ENCODE measurements at places on chromosomes 1 and 21.

GRCh38 chr1:186479162-186479561 is 18.2 kb upstream of the PDC start:
- DNase-seq, result no peak

- DNase-seq, result peak; percentile 25
These were observed 45.5 kb downstream of the DHRS3 start for GRCh38 chr1:12572522-12572921.

DNA sequence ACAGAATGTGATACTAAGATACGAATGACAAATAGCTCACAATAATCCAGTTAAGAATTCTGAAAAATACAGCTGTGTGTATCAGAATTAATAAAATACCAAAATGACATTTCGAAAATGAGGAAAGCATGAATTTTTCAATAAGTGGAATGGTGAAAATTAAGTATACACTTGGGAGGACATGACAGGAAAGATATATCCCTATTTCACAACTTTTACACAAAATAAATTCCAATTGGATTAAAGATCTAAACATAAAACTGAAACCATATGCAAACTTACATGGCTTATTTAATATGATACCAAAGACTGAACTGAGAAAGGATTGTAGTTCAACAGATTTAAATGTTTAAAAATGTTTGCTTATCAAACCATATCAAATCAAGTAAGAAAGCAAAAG is 510.4 kb upstream of the ADAMTS5 start:
- no peak for DNase-seq

GRCh38 chr1:159170639-159171038 is 776 bp upstream of the CADM3 start:
- no peak for DNase-seq

DNA sequence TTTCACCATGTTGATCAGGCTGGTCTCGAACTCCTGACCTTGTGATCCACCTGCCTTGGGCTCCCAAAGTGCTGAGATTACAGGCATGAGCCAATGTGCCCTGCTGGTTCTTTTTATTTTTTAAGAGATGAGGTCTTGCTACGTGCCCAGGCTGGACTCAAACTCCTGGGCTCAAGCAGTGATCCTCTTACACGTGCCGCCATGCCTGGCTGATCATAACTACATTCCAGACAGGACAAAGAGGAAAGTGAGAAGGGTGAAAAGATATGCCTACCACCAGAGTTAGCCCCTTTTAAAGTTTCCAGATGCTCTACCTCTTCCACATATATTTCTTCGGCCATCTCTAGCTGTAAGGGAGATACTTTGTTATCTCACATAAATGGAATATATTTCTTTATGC is 79.7 kb upstream of the SOX13 start:
- DNase-seq, result no peak

DNA sequence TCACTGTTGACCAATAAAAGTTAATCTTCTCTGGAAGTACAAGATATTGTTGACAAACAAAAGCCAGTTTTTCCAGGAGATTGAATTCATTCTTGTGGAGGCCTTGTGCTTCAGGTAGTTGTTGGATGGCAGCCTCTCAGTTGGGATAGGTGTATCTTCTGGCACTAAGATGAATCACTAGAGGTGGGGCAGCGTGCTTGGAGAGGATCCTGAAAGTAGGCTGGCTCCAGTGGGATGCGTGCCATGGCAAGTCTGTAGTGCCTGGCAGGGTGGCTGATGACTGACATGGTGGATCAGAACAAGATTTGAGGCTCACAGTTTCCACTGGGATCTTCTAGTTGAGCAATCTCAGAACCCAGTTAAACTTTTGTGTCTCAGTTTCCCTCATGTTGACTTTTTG is 2.4 kb downstream of the VPS13D start:
- DNase-seq, result no peak

- DNase-seq, result no peak
These were observed 310.2 kb downstream of the PTPRC start for GRCh38 chr1:198948895-198949659.
